ENCODE measurements at places on chromosomes 11 and 22. TPM values are rescaled to one million over a fixed set of nuclear protein-coding genes. Genes with fewer than 3 reads are reported as not detected.

The HIRA gene
- total RNA-seq = 16.6 TPM

The NLRP6 gene
- total RNA-seq = 1.6 TPM

DNA sequence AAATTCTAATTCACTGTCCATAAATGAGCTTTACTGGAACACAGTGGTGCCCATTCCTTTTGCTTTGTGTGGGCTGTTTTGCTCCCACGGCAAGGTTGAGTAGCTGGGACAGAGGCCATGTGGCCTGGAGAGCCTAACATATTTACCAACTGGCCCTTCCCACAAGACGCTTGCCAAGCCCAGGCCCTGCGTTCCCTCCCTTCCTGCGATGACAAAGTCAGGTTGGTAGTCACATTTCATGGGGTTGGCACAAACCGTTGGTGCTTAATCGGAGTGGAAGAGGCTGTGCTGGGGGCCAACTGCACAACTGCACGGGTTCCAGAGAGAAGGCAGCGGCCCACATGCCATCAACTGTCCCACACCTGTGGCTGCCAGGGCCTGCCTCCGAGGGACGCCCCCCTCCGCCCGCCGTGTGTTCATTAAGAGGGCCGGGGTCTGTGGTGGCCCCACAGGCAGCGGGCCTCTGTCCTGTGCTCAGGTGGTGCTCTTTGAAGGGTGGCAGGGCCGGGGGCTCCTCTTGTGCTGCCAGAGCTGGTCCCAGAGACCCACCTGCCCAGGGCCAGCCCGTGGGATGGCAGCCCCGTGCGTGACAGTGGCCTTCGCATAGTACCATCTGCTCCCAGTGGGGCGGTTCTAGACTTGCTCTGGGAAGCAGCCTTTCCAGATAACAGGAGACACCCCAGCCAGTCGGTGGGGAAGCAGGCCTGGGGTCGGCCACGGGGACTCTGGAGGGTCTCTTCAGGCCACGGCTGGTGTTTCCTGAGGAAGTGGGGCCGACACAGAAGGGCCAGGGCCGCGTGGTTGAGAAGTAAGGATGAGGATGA, 81.5 kb upstream of the CLDN5 start:
- DNase-seq = no peak

DNA sequence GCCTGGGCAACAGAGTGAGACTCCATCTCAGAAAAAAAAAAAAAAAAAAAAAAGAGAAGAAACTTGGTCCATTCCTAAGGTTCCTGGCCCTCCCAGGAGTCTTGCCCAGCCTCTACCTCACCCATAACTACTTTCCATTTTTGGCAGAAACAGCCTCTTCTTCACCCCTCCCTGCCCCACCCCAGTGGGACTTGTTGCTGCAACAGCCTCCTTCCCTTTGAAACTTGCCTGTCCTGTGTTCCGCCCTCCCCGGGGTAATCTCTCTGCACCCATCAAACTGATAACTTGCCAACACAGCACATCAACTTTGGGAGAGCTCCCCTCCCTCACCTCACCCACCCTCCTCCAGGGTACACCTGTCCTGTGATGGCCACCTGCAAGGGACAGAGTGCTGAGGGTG, 10.0 kb upstream of the FAM83F start:
- no peak for DNase-seq

DNA sequence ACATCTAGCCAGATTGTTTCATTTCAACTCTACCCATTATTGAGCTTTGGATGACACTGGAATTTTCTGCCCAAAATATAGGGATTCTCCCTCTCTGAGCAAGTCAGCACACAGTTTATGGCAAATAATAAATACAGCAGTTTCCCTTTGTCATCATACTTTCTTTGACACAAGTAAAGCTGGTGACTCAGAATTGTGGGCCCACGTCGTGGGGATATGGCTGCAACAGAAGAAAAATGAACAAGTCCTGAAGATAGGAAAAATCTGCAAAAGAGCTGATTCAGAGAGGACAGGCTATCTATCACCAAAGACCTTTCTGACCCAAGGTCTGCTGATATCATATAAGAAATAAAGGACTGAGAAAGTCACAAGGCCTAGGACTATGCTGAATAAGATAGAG, 236.3 kb upstream of the ZC3H12C start:
- no peak for DNase-seq

GRCh38 chr11:76763573-76764346, 19.4 kb upstream of the TSKU start:
- DNase-seq = no peak

GRCh38 chr11:8833568-8834315, 77.2 kb upstream of the AKIP1 start:
- DNase-seq = peak; percentile 24

DNA sequence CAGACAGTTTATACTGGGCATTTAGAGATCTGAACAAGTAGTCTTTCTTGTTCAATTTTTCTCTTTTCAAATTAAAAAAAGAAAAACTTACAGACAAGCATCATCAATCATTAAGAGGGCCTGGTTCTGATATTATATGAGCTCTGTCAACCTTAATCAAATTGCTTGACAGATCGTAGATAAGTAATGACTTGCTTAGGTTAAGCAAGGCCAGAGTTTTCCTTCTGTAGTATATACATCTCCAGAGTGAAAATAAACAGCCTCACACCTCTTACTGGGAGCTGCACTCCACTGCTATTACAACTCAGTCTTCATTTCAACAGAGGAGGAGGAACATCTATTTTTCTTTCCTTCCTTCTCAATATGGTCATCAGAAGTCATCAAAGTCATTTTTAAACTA, 13.5 kb downstream of the CDON start:
- no peak for DNase-seq

GRCh38 chr11:94111660-94112059, 17.0 kb upstream of the PANX1 start:
- DNase-seq = peak; percentile 58

GRCh38 chr11:7088921-7089320, at the start of gene RBMXL2:
Gene RBMXL2 (plus strand): TSS chr11:7088998. CDS start chr11:7089121, 123 bp downstream.
- DNase-seq = no peak

- DNase-seq = peak; percentile 70
Measured at GRCh38 chr22:31753005-31753633, 700 bp upstream of the DEPDC5 start.

Measured in sigmoid colon (tissue), 7 donors.